ENCODE measurements at places on chromosomes 5 and 9.

DNA sequence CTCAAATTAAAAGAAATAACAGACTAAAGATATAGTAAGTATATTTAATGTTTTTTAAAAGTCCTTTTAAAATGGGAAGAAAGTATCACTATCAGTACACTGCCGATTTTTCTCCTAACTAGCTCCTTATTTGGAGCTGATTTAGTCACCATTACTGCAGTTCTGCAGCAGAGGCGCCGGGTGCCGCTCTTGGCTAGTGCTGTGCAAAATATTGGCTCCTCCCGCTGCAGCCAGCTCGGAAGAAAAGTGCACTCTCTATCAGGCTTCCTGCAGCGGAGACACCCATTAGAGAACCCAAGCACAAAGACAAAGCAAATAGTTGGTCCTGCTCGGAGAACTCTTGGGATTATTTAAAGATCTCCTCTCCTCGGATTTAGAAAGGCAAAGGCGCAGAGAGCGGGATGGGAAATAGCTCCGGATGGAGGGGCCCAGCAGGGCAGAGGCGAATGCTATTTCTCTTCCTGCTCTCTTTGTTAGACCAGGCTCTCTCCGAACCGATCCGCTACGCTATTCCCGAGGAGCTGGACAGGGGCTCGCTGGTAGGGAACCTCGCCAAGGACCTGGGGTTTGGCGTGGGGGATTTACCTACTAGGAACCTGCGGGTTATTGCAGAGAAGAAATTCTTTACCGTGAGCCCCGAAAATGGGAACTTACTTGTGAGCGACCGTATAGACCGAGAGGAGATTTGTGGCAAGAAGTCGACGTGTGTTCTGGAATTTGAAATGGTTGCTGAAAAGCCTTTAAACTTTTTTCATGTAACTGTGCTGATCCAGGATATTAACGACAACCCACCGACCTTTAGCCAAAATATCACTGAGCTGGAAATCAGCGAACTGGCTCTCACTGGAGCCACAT lies at the start of gene PCDHGB3:
PCDHGB3 (plus strand) TSS at position 249 of the 855 bp plus-strand sequence; CDS start at position 402, 153 bp downstream.
- DNase-seq, result peak; percentile 71

DNA sequence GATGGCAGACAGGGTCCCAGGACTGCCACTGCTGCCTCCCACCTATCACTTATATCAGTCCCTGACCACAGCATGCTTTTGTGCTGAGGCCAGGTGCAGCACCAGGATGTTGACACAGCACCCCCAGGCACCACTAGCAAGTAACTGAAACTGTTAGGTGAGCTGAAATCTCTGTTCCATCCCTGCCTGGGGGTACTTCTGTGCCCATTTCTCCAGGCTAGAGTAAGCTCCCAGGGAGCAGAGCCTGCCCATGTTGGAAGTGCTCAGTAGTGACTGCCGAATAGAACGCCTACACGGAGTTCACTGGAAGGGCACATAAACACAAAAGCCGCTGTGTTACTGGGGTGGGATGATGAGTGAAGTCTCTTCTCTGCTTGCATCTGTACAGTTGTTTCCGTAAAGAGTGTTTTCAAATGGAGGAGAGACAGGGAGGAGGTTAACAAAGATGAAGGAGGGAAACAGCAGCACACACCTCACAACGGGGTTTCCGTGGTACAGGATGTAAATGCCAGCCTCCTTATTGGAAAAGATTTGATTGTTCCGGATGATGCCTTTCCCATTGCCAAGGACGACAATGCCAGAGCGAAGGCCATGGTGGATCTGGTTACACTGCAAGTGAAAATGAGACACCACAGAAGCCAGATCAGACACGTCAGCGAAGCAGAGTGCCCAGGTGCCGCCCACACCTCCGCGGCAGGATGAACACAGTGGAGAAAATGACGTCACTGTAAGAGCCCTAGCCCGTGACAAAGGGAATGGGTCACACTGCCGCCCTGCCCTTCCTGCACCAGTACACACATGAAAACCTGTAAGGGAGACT lies 43.1 kb downstream of the POLR1E start:
- DNase-seq, result no peak

DNA sequence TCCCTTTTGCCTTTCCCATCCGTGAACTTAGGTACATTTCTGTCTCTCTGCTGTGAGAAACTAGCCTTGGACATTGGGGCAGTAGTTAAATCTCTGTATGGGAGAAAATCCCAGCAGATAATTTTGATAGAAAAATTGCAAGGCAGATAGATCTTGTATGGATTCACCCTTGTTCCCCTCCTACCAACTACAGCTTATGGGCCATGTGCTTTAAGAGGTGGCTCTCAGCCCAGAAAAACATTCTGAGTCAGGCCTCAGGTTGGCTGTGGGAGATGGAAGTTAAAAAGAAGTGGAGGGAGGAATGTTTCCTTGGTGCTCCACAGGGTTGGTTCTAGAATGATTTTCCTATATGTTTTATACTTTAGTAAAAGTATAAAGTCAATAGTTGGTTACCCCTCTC lies 1.4 kb upstream of the KDM3B start:
- DNase-seq, result peak; percentile 78

DNA sequence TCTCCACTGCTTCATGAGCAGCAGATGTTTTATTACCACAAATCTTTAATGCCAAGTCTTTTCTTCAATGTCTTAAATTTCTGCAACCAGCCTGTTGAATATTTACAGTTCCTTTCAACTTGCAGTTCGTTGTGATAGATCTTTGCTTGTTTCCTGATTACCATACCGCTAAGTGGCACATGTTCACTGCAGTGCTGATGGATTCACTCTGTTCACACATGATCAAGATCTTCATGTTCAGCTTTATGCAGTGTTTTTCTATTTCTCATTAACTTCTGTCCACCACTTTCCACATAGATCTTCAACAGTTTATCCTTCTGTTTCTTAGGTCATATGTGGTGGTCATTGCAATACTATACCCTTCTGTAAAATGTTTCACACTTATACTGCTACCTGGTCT lies 280.6 kb downstream of the EPB41L4A start:
- DNase-seq, result no peak

- no peak for DNase-seq
These were observed 337 bp upstream of the DMAC1 start for GRCh38 chr9:7799944-7800285.

DNA sequence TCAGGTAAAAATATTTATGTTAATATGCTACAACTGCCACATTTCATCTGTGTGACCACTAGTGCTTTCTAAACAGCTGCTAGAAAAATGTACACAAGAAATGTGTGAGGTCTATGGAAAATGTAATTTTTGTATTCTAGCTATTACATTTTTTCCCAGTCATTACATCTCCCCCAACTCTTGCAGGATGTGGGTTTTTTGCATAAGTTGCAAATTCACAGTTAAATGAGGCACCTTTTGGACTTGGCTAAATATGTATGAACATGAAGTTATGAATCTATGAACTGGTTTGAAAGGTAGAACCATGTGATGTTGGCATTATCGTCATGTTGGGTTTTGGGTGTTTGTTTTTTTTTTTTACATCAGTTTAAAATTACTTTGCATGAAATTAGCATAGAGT lies 590.4 kb upstream of the WWC1 start:
- no peak for DNase-seq

GRCh38 chr9:115146581-115147021 lies 28.6 kb upstream of the TNC start:
- peak; percentile 96 for DNase-seq

- DNase-seq, result no peak
These were observed 122.6 kb downstream of the SEMA6A start for GRCh38 chr5:116451905-116452450.

DNA sequence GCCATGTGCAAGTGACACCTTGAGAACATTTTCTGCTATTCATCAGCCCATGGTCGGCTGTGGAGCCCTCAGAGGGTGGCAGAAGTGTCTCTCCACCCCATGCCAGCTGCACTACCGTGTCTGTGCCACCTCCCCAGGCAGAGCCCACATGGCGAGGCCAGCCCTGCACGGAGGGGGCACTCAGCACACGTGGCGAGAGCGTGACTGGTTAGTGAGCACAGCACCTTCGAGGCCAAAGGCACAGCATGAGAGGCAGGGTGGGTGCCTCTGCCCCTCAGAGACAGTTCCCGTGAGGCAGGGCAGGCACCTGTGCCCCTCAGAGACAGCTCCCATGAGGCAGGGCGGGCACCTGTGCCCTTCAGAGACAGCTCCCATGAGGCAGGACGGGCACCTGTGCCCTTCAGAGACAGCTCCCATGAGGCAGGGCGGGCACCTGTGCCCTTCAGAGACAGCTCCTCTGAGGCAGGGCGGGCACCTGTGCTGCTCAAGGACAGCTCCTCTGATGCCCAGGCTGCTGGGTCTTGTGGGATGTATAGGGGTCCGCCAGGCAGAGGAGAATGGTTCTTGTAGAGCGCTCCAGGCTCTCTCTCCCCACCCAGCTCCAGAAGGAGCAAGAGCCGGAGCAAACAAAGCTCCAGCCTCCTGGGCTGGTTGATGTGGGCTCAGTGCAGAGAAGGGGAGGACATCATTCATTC lies 179.8 kb upstream of the PPP1R26 start:
- DNase-seq, result no peak

DNA sequence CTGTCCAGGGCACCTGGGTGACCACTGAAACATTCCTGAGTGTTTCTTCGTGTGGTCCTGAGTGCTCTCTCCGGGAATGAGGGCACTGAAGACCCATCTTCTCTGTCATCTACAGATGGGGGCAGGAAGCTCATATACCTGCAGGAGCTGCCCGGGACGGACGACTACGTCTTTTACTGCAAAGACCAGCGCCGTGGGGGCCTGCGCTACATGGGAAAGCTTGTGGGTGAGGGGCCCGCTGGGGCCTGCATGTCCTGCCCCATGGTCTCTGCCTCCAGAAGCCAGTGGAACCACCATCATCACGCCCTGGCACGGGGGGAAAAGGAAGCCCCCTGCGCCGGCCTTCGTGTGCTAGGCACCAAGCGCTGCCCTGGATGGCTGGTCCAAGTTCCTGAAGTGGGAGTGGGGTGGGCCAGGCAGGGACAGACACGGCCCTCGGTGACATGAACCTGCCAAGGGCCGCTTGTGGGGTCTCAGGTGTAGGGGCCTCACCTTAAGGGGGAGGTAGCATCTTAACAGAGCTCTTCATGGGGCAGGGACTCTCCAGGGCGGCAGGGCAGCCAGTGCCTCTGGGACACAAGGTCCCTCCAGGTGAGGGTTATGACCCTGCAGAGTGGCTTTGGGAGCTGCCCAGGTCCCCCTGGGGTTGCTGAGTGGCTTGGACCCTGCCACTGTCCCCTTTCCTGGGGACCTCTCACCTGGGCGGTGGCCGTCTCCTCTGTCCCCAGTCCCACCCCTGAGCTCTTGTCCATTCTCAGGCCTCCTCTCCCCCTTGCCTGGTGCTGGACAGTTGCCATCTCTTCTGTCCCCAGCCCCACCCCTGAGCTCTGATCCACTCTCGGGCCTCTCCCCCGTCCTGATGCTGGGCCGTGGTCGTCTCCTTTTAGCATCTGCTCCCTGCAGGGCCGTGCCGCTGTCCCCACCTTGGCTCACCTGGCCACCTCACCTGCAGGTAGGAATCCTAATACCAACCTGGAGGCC lies 2.1 kb downstream of the OBP2A start:
- no peak for DNase-seq

DNA sequence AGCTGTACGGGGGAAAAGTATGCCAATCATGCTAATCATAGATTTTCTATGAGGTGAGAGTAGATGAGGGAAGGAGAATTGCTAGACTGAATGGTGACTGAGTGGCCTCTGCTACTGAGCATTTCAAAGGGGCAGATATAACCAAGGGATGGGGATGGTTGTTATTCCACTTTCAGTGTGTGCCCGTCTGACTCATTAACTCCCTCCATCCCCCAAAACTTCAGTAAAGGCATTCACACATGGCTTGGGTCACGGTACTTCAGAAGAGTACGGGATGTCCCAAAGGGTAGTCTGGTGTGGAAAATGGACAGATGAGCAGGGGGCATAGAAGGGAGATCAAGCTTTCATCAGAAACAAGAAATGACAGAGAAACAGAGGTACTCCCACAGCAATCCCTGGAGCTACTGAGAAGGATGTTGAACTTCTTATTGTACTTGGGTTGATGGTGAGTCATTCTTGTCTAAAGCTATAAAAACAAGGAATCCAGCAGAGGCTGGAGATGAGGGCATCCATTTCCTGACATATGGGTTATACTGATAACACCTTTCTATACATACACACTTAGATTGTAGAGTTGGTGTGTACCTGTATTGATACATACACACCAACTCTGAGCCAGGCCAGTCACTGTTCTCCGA lies 8.9 kb upstream of the TLE4 start:
- peak; percentile 50 for DNase-seq

GRCh38 chr5:66209794-66210193 lies 65.7 kb downstream of the SREK1 start:
- DNase-seq, result no peak

- DNase-seq, result no peak
These were observed 25.3 kb upstream of the APBA1 start for GRCh38 chr9:69697475-69697874.

DNA sequence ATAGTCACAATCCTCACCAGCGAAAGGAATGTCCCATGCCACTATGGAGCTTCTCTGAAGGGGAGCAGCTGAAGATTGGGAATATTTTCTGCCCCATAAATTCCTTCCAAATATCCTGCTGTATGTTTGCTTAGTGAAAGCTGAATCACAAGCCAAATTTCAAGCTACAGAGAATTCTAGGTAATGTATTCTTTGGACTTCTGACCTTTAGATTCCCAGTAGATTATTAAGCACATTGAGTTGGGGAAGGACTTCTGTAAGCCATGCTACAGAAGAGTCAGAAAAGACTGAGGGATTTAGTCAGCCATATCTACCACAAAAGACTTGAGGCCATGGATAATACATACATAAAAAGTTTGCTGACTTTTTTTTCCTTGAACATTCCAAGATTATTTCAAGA lies 1342.0 kb upstream of the NUDT12 start:
- no peak for DNase-seq

DNA sequence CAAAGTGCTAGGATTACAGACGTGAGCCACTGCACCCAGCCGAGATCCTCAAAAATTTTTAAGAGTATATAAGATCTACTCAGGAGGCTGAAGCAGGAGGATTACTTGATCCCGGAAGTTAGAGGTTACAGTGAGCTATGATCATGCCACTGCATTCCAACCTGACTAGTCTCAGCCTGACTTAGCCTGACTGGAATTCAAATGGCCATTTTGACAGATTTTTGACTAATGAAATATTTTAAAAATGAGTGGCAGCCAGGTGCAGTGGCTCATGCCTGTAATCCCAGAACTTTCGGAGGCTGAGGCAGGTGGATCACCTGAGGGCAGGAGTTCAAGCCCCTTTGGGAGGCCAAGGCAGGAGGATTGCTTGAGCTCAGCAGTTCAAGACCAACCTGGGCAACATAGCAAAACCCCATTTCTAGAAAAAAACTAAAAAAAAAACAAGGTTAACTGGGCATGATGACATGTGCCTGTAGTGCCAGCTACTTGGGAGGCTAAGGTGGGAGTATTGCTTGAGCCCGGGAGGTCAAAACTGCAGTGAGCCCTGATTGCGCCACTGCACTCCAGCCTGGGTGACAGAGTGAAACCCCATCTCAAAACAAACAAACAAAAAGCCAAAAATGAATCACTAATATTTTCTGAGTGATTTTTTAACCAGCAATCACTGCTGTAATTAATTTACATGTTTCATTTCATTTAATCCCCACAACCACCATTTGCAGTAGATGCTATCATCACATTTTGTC lies 16.6 kb downstream of the ATOX1 start:
- DNase-seq, result peak; percentile 93

- DNase-seq, result peak; percentile 80
These were observed 38.0 kb upstream of the LRRC14B start for GRCh38 chr5:153256-153655.

All from EL (cell line).